Omental fat pad (tissue), 4 donors: ENCODE measurements at places on chromosomes 13 and 19.
A peak's percentile ranks its signal among the peaks of the same experiment; 100 is the strongest.

DNA sequence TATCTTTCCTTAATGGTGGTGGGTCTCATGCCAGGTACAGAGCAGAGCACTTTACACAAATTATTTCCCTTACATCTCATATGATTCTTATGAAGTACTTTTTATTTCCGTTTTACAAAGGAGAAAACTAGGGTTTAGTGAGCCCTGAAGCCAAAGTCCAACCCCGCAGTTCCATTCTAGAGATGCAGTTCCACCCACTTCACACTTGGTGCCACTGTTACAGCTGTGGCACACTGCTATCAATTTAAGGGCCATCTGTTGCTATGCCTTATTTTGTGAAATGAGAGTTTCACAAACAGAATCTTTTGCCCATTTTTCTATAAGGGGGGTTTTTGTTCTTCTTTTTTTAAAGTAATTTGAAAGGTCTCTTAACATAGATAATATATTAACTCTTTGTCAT is 12.9 kb downstream of the MIPEP start:
- DNase-seq: no peak

DNA sequence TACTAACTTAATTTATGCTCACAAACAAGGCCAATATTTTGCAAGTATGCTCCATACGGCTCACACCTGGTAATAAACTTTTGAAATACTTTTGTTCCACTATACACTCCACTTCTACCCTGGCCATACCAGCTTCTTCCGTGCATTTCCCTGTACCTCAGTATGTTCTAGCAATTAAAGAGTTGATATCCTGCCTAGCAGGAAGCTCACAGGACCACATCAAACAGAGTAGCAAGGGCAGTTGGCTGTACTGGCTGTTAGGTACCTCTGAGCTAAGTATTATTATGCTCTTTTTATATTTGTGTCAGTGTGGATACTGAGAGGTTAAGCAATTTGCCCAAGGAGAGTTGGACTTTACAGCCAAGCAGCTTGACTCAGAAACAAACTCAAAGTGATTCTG is 257.7 kb downstream of the SLITRK6 start:
- DNase-seq: no peak

DNA sequence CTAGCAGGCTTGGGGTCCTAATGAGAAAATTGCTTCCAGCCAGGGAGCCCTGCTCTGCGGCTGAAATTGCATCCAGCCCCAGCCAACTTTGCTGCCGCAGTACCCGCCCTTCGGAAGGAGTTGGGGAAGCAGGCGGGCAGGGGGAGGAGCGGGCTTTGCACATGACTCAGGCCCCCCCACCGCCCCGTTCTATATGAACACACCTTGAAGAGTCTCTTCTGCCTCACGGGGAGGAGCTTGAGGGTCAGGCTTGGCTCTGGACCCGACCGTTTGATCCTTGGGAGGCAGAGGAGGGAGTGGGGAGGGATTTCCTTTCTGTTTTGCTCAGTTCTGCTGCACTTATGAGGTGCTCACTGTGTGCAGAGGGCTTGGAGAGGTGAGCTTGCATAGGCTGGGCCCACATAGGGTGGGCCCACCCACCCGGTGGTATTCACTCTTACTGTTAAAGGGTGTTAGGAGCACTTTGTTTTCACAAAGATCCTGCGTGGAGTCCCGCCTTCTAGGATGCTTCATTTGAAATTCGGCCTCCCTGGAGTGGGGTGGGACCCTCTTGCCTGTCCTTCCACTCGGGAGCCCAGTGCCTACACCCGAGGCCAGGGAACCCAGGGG is 46.5 kb downstream of the LYL1 start:
- peak; percentile 62 for DNase-seq

DNA sequence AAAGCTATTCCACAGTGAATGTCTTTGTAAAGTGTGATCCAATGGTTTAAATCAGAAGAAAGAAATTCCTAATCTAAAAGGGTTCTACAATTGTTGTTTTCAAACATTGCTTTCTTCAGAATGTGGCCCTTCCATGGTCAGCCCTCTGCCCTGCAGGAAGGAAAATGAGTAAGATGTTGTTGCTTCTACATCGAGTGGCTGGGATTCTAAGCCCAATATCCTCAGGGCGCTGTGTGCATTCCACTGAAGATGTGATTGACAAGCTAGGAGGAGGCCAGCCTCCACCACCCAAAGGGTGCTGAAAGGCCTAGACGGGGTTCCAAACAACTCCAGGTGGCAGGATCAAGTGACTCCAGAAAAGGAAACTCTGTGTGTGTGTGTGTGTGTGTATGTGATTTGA is 316.9 kb upstream of the TSHZ3 start:
- DNase-seq: no peak

- DNase-seq: no peak
Measured at GRCh38 chr13:31476266-31476665, 263.1 kb upstream of the RXFP2 start.

DNA sequence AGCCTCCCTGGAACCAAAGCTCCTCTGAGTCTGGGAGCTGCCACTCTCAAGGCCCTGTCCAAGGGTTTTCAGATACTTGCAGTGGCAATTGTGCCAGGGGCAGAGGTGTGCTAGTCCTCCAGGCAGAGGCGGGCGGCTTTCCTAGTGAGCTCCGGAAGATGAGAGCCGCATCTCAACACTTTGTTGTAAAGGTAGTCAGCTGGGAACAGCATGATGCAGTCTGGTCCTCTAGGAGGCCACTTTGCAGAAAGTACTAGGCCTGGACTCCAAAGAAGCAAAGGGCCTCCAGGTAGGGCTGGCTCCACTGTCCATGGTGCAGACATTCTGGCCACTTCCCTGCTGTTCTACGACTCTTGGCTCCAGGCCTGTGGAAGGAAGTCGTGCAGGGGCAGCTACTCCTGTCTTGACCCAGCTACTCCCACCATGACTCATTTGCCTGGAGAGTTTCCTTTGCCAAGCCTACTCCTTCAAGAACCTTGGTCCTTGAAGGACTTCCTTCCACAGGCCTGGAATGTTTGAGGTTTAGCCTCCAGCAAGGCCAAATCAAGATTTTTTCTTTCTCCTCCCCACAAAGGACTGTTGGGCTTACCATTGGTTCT is 9.9 kb upstream of the ZNF536 start:
- DNase-seq: no peak

DNA sequence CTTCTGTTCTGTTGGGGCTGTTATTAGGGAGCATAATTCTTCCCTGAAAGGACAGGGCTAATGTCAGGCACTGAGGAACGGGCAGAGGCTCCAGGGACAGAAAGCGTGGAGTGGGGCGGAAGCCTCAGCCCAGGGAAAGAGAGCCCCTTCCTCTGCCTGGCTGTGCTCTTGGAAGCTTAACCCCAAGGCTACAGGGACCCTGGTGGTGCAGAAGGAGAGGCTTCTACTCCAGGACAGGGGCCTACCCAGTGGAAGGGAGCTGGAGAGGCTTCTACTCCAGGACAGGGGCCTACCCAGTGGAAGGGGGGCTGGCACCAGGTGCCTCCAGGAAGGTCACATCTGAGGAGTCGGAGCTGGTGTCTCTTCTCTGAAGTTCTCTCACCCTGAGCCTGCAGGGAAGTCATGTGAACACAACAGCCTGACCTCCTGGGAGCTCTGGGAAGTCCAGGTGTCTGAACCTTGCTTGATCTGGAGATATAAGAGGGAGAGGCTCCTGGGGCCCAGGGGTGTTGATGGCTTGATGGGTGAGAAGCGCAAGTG is 159.5 kb upstream of the SOX1 start:
- DNase-seq: no peak

DNA sequence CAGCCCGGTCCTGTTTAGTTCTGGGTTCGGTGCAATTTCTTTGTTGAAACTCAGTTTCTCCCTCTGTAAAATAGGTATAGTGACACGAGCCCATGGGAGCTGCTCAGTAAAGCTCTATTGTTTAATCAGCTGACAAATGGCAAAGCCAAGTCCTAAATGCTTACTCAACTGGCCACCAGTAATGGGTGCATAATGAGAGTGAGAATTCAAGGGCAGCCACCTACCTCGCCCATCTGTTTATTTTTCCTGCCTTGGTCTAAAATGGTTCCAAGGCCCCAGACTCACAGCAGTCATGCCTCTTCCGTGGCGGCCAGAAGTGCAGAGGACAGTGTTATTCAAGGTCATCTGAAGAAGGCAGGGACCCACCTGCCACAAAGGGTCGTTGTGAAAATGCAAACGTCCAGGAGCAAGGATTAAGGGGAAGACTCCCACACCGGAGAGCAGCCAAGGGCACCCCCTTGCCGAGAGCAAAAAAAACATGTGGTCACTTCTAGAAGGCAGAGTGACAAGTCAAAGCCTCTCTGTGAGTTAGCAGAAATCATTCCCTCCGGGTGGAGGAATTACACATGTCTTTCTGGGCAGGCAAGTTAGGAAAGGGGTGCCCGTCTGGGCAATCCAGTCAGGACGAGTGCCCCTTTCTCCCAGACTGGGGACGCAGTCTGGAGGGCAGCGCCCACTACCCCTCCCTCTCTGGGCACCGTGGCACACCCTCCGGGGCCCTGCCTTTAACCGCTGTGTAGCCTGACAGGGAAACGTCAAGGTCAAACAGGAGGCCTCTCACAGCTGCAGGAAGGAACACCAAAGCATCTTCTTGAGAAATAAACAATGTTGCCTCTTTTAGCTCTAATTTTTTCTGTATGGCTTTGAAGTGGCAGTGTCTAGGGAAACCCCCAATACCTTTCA is 186.2 kb downstream of the FOXO1 start:
- DNase-seq: no peak
